Activated CD4-positive, CD25-positive, alpha-beta regulatory T cell (primary cell): ENCODE measurements at places on chromosomes 1 and 21.

GRCh38 chr21:39851002-39851618 is 16.1 kb upstream of the PCP4 start:
- DNase-seq: no peak

DNA sequence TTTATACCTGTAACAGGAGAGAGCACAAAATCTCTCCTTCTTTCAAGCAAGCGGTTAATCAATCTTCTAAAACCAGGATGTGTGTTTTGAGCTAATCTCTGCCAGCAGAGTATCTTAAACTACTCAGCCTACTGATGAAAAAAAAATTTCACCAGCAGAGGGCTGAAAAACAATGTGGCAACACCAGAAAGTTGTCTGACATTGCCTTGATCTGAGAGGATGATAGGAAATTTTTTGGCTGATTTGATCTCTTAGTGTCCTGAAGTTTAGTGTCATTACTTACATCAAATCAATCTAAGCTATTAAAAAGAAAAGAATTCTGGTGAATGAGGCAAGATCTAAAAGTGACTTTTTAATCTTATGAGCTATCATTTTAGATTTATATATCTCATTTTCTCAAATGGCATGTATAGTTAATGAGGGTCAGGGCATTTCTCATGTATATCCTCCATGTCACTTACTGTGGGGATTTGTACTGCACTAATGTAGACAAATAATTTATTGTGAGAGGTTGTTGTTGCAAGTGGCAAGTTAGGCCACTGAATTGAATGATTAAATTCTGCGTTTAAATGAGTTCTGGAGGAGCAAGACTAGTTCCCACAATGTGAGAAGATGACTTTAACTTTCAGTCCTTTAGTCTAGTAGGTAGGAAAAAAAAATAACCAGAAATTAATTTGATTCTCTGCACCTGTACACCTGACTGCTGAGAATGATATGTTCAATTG is 10.9 kb downstream of the ADAMTS1 start:
- no peak for DNase-seq

GRCh38 chr21:36881228-36881627 is 85.2 kb downstream of the HLCS start:
- DNase-seq: no peak

DNA sequence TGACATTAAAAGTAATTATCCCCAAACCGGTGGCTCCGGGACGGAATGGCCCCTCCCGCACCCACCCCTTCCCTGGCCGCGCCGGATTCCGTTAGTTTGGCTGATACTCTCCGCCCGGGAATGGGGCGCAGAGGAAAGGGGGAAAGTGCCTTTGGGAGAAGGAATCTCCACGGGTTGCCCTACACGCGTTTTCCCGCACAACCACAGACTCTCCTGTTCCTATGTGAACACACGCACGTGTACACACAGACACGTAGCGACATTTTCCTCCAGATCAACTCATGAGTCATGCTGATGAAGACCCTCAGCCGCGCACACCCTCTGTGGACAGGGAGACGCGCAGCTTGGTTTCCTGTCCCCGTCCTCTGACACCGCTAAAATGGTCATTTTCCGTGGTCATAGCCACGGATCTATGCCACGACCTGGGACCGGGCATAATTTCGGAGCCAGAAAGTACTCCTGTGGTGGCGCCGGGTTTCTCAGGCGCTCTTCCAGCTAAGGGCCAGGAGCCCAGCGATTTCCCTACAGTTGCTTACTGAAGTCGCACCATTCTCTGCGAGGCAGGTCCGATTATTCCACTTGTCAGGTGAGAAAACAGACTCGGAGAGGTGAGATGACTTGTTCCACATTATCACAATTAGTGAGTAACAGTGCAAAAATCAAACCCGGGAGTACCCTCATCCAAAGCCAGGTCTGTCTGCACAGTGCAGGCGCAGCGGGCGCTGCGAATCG is 4.0 kb upstream of the DMRTA2 start:
- DNase-seq: no peak

- no peak for DNase-seq
These were observed 34.6 kb upstream of the FHAD1 start for GRCh38 chr1:15212216-15212953.

- DNase-seq: no peak
These were observed 6.4 kb downstream of the HUNK start for GRCh38 chr21:31879241-31879650.

- DNase-seq: no peak
These were observed 40.0 kb downstream of the URB2 start for GRCh38 chr1:229665912-229666558.

GRCh38 chr1:173580658-173581057 is 22.2 kb downstream of the SLC9C2 start:
- DNase-seq: no peak

- DNase-seq: no peak
These were observed 10.9 kb upstream of the CAP1 start for GRCh38 chr1:40029608-40030007.

DNA sequence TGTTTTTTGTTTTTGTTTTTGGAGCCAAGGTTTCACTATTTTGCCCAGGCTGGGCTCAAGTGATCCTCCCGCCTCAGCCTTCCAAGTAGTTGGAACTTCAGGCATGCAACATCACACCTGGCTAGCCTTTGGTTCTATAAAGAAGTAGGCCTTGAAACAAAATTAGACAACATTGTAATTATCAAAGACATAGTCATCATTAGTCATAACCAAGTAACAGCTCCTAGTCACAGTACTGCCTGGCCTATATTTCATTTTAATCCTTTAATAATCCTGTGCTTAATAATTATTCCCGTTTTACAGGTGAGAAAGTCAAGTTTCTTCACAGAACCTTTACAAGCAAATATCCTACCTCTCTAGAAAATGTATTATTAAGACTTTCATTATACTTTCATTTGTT is 52.3 kb upstream of the TBX15 start:
- no peak for DNase-seq

DNA sequence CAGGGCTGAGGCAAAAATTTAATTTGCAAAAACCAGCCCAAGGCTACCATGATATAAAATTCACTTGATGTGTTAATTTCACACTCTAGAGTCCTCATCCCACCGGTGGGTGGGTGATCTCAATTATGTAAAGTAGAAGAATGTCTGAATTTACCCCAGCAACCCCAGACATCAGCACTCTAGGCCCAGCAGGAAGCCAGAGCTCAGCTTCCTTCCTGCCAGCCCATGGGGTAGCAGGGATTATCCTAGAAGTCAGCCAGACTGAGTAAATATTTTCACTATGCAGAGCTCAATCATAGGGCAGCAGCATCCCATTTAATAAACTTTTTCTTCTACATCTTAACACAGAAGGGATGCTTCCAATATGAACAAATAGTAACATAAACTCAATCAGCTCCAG is 71.0 kb downstream of the SIPA1L2 start:
- DNase-seq: no peak

DNA sequence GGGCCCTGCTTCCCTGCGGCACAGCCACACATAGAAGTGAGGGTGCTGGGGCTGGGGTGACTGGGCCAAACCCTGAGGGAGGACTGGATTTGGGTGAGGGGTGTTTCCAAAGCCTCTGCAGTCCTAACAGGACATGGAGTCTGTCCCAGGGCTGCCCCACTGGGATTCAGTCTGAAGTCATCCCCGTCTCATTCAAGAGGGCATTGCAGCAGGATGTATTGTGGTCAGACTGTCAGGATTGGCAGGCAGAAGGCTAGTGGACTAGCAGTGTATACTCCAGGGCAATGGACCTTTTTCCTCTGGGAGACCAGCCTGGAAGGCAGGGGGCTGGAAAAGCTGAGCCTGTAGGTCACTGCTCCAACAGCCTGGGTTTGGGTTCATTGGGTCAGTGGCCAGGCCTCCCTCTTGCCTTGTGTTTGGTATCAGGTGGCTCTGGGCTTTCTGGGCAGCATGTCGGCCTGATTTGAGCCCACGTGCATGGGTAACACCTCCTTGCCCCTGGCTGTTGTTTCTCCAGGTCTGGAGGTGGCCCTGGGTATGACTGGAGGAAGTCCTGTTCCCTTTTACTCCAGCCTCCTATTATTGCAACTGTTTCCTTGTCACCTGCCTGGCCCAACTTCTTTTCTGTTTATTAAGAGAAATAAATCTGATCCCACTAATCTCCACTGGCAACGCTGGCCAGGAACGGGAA is 41.0 kb upstream of the SYNC start:
- no peak for DNase-seq

DNA sequence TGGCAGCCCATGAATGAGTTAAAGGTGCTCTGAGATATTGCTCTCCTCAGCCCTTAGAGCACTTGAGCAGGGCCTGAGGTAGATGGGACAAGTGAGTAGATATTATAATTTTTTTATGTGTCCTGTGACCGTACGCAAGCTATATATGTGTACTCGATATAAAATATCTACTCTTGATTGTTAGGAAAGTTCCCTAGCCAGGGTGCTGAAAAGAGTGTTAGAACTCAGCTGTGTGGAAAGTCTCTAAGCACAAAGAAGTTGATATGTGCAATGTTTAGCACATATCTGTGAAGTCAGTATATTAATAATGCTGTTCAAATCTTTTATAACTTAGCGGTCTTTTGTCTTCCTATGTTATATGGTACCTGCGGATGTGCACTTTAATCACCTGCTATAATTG is 114.6 kb upstream of the PLD5 start:
- DNase-seq: no peak

DNA sequence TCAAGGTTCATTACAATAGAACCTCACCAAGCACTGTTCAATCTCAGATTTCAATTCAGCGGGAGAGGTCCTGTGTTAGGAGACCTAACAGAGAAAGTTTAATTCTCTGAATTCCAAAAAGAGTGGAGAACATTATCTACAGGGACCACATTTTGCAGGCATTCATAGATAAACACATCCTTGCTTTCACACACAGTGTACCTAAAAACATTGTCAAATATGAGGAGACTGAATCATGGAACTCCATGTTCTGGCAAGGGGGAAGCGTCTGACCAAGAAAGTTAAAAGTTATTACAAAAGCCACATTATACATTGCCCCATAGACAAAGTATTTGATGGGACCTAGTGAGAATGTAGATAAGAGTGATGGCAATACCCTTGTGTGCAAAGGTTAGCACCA is 21.1 kb upstream of the PPP1R15B start:
- no peak for DNase-seq

DNA sequence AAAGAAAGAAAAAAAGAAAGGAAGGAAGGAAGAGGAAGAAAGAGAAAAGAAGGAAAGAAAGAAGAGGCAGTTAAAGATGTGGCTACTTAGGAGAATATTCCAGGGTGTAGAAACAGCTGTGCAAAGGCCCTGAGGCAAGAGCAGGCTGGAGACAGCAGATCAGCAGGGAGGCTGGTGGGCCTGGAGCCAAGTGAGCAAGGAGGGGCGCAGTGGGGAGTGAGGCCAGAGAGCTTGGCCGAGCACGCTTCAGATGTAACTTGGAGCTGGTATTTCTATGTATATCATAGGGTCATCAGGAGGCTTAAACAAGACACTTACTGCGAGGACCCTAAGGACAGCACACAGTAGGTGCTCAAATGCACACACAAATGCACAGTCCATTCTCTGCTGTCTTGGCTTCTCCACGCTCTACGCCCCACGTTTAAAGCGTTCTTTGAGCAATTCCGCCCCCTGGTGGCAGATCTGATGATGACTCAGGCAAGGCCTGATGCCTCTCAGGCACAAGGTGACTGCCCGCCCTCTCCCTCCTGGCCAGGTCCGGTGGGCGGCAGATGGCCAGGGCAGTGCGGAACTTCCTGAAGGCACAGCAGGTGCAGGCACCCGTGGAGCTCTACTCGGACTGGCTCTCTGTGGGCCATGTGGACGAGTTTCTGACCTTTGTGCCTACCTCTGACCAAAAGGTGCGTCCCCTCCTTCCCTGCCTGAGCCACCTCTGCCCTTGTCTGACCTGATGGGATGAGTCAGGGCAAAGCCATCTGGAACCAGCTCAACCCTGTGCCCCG is 11.9 kb upstream of the PADI3 start:
- peak; percentile 67 for DNase-seq

- no peak for DNase-seq
These were observed 14.2 kb downstream of the KCNA2 start for GRCh38 chr1:110591956-110592355.

- peak; percentile 44 for DNase-seq
These were observed 36.1 kb downstream of the CLSTN1 start for GRCh38 chr1:9787702-9788101.

DNA sequence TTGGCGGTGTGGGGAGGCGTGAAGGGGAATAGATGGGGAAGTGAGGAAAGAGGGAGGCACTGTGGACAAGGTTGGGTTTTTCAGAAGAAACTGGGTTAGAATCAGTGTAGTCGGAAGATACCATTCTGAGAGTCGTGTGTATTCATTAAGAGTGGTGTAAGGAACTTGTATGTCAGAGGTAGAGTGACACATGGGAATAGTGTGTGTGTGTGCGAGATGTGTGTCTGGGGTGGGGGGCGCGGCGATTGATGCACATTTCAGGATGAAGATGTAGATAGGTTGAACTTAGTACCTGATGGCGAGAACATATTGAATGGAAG is 878 bp downstream of the SMG7 start:
- DNase-seq: no peak

- DNase-seq: no peak
These were observed 47.8 kb downstream of the AK4 start for GRCh38 chr1:65195495-65196417.
